Suppressor macrophage treated with lipopolysaccharide for 1 hour (primary cell): ENCODE measurements at places on chromosomes 2 and 18.

DNA sequence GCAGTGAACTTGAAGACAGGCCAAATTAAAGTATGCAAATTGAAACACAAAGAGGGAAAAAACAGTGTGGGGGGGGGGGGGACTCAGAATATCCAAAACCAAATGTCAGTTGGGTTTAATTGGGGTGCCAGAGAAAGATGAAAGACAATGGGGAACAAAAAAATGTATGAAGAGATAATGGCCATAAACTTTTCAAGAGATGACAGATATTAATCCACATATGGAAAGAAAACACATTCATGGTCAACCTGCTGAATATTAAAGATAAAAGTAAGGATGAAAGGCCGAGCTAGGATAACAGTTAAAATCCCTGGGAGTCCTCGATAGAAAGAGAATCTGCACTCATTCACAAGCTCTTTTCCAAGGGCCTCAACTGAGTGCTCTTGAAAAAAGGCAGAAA lies 26.6 kb downstream of the SMAD2 start:
- no peak for DNase-seq

DNA sequence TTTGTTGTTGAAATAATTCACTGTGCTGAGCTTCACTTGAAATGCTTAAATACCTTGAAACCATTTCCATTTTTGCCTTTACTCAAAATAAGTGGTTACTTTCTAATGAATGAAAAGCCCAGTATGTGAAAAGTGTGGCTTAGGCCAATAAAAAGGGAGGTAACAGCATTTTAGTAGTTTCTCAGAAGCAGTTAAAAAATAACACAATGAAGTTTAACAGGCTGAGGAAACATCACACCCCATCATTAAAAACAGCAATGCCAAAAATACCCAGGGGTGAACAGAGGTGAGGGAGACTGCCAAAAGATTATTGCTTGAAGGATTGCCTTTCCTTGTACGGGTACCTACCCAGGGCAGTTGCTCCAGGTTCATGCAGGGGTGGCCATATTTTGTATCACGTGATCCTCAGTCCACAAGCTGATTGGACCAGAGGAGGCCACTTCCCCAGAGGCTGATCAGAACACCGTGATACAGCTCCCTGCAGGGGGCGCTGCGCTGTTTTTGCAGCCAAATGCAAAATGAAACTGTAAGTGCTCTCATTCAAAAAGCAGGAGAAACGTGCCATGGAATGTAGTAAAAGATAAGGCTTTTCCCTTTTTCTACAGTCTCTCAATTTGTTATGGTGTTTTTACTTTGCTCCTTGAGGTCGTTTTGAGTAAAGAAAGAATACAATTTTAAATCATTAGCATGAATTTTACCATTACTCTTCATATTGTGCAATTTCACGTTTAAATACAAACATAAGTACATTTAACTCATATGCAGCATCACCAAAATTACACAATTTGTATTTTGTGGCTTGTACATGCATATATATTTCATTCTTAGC lies 70.2 kb upstream of the SH3BP4 start:
- peak; percentile 61 for DNase-seq

DNA sequence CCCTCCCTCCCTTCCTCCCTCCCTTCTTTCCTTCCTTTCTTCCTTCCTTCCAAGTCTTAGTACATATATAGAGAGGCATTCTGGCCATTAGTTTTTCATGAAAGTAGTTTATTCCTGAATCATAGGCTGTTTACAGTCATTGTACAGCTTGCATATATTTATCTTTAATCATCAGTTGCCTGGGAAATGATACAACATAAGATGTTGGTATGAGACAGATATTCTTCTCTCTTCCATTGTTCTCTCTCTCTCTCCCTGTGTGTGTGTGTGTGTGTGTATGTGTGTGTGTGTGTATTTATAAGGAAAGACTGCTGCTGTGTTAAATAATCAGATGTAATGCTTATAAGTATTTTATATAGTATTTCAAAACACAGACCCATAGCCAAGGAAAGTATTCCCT lies 289.8 kb upstream of the UBE2E3 start:
- no peak for DNase-seq

- DNase-seq: peak; percentile 97
Measured at GRCh38 chr2:102141970-102142828, at the start of gene IL1R1. Gene IL1R1, plus strand, starts transcription at chr2:102142746. Its CDS starts 14,979 bp downstream, at chr2:102157725.
